ENCODE measurements at places on chromosomes 2 and 18.

DNA sequence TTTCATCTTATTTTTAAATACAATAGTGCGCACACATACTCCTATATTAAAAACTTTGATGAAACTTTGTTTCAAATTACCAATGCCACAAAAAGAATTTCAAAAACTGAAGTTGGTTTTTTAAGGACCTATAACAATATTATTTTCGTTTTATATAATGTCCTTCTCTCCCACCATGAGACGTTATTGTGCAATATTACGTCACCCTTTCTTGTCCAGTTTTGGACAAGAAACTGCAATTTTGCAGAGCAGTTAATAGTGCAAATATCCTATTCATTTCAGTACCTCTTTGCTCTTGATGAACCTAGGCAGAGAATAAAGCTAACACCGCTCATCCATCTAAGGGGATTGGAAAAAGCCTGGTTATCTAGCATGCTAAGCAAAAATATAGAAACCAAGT lies 9.7 kb upstream of the ZNF516 start:
- DNase-seq = no peak

GRCh38 chr2:173770947-173771678 lies 194.1 kb downstream of the SP3 start:
- no peak for DNase-seq

DNA sequence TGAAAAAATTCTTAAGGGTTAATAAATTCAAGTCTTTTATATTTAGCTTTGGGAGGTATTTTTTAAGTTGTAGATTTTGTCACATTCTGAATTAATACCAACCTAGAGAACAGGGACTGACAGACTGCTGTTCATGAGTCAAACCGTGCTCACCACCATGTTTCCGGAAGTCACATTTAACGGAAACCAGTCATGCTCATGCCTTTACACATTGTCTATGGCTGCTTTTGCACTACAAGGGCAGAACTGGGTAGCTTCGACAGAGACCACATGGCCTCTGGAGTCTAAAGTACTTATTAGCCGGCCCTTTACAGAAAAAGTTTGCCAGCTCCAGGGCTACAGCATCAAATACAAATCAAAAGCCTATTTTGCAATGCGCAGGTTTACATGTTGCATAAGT lies 33.3 kb downstream of the LONRF2 start:
- DNase-seq = no peak

- no peak for DNase-seq
Observed at GRCh38 chr2:79882548-79882947, 369.7 kb downstream of the CTNNA2 start.

GRCh38 chr18:3869848-3870247 lies 419.9 kb downstream of the TGIF1 start:
- peak; percentile 80 for DNase-seq

DNA sequence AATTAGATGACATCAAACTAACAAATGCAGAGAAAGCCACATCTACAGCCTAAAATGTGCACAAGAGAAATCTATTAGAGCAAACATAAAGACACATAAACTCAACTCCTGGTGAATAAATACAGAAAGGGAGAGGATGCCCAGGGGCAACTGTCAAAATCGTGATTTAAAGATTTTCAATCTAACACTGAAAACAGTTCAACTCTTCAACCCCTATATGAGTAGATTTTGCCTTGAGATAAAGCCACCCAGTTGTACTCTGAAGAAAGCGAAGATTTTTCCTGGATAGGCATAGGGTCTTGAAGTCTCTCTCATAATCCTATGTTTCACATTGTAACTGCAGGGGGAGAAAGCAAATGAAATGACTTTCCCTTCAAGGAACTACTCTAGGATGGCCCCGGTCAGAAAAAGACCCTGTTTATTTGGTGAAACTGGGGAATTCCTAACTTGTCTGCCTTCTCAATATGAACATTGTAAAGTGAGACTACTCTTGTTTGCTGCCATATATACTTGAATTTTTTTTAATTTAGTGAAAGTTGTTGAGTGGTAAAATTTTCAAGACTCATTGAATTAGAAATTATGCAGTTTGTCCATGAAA lies 226.7 kb downstream of the ERBB4 start:
- no peak for DNase-seq

GRCh38 chr2:96787411-96787810 lies 26.7 kb downstream of the CNNM4 start:
- no peak for DNase-seq

DNA sequence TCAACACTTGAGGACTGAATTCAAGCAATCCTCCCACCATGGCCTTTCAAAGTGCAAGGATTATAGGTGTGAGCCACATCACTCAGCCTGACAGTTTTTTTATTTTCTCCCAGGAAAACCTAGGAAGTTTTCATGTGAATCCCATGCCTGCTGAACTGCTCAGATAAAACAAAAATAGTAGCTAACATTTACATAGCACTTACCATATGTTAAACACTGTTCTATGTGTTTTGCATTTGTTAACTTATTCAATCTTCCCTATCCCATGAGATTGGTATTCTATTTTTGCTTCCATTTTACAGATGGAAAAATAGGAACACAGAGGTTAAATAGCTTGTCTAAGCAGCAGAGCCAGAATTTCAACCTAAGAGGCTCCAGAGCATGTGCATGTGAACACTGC lies 157.4 kb upstream of the KCTD1 start:
- no peak for DNase-seq

DNA sequence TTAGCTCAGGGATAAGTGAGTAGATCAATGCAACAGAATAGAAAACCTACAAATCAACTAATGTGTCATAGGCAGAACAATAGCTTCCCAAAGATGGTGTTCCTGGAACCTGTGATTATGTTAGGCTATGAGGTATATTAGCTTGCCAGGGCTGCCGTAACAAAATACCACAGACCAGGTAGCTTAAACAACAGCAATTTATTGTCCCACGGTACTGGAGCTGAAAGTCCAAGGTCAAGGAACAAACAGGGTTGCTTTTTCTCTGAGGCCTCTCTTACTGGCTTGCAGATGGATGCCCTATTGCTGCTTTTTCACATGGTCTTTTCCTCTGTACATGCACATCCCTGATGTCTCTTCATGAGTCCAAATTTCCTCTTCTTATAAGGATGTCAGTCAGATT lies 354.9 kb downstream of the TNS1 start:
- DNase-seq = no peak

DNA sequence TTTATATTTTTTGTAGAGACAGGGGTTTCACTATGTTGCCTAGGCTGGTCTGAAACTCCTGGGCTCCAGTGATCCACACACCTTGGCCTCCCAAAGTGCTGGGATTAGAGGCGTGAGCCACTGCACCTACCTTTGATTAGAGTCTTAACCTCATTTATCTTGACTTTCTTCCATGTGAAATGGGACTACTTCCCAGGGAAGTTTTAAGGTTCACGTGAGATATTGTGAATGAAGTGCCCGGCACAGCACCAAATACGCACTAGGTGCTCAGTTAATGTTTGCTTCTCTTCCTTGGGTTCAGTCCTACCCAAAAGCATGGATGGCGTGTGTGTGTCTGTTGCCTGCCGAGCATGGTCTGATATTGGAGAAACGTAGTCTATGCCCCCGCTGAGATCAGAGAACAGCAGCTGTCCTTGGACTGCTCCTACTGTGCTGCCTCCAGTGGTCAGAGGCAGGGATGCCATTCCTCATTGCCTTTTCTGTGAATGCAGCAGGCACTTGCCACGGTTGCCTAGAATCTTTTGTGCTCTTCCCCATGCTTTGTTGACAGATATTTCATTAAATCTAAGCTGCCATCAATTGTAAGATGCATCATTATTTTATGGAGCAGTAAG lies 12.3 kb upstream of the TFCP2L1 start:
- peak; percentile 70 for DNase-seq

GRCh38 chr2:145548479-145548878 lies 1028.6 kb upstream of the ZEB2 start:
- no peak for DNase-seq

DNA sequence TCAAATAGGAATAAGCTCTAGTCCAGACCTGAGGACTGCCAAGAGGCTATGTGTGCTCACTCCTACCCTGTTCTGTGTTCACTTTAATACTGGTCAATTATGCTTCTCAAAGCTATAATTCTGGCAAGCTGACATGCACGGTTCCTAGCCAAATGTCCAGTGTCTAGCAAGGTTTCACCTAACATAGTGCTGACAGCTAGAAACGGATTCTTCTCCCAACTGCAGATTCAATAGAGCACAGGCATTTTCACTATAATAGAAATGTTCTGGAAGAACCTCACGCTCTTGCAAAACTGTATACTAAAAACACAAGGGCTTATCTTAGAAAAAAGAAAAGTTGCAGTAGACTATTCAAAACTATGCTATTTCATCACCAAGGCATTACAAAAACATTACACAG lies 45.1 kb downstream of the HDAC4 start:
- no peak for DNase-seq

DNA sequence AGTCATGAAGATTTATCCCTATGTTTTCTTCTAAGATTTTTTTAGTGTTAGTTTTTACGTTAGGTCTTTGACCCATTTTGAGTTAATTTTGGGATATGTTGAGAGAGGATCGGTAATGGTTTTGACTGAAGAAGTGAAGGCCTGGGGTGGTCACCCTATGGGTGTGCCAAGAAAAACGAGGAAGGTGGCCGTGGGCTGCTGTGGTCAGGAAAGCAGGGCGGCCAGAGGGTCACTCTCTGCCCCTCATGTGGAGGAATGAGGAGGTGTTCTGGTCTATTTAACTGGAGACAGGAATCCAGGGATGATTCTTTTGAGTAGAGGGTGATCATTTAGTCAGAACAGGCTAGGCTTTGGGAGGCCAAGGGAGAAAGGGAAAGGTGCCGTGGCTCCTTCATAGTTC lies 50.7 kb downstream of the MYO7B start:
- DNase-seq = no peak

DNA sequence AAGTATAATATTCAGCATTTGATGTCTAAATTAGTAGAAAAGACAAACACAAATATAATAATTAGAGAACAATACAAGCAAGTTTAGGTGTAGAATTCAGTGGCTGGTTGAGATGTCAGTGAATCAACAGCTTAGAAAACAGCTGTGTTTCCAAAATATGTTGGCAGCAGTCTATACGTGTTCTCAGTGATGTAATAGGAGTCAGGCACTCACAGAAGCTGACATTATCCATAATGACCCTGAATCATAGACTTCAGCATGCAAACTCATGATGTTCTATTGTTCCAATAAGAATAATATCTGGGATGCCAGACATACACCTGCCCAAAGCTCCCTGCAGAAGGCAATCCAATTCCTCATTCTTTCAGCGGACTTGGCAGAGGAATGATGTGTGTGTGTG lies 164.7 kb downstream of the SLC8A1 start:
- DNase-seq = no peak

- no peak for DNase-seq
Observed at GRCh38 chr2:88885679-88886416, 194.4 kb downstream of the RPIA start.

DNA sequence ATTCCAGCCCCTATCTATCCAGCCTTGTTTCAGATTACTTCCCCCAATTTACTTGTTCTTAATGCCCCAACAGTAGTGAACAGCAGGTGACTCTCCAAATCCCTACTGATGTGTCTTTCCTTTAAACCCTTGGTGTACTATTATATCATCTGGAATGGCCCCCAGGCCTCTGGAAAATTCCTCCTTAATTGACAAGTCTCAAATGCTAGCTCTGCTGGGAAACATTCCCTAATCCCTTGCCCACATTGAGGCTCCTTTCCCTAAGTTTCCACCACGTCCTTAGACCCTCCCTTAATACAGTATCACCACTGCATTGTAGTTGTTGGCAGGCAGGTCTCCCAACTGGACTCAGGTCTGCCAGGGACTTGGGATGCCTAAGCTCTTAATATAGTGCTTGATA lies 41.0 kb downstream of the MYO3B start:
- no peak for DNase-seq

GRCh38 chr2:148132412-148132811 lies 111.5 kb downstream of the MBD5 start:
- DNase-seq = no peak

DNA sequence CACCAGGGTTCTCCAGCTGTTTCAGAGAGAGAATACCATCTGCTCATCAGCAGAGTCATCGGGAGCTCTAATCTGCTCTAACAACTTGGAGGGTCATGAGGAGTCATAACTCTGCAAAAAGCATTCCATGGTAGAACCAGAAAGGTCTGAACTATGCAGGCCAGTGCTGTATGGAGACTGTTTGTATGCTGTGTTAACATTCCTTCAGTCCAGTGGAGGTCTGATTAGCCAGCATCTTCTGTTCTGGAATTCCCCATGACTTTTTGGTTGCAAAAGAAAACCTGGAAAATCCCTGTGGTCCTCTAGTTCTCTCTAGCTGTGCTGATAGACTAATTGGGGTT lies 9.4 kb upstream of the ITGB6 start:
- DNase-seq = no peak

DNA sequence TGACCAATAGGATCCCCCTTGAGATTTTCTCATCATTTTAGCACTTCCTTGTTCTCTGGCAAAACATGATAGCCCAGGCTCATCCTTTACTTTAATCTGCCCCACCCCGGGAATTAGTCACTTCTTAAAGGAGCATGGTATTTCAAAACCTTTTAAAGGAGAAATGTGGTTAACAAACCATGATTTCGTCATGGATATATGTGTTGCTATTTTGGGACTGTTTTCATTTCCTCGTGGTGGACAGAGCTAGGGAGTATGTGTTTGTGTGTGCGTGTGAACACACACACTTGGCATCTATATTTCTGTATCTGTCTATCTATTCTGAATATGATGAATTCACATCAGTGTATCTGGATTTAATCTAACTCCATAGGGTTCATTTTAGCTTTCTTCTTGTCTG lies 128.1 kb downstream of the BIRC6 start:
- peak; percentile 34 for DNase-seq

- DNase-seq = peak; percentile 72
Observed at GRCh38 chr2:105114551-105114950, 76.7 kb downstream of the MRPS9 start.

GRCh38 chr18:51345848-51346391 lies 148.4 kb upstream of the MEX3C start:
- no peak for DNase-seq

- no peak for DNase-seq
Observed at GRCh38 chr18:78543201-78543725, 436.4 kb upstream of the SALL3 start.

DNA sequence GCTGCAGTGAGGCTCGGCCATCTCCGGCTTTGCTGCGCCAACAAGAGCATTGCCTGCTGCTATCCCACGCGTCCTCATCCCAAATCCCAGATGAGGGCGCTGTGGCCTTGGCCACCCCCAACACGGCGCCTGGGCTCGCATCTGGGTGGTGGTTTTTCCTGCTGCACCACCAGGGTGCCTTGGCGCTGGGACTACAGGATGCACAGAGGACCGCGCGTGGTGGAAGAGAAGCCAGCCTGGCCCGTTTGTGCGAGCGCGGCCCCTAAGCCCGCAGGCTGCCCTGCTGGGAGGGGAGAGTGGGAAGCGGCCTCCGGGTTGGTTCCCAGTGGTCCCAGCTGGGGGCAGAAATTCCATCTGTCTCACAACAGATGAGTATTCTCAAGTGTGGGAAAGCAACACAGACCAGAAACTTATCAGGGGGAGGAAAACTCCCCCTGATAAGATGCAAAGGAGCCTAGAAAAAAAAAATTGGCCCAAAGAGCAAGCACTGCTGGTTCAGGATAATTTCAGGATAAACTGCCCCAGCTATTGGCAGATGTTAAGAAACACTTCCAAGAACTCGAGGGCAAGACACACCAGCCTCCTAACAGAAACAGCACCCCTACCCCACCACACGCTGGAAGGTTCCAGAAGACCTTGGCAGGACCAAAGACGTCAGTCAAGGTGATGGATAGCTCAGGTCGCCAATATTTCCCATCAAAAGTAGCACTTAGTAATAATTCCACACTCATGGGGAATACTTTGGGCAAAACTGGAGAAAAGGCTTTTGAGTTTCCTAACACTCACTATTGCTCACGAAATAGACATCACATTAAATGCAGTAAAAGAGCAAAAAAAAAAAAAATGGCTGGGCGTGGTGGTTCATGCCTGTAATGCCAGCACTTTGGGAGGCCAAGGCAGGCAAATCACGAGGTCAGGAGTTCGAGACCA lies 152.1 kb downstream of the PXDN start:
- DNase-seq = no peak

Measured in hematopoietic multipotent progenitor cell treated with erythropoietin and hydrocortisone succinate and interleukin-3 and kit ligand, for 6 days (in vitro differentiated cells).